NCI-H510A treated with DMSO at 0.1 percent for 48 hours (cell line): ENCODE measurements at places on chromosomes 2 and 18.
A peak's percentile ranks its signal among the peaks of the same experiment; 100 is the strongest.

GRCh38 chr2:229416116-229416694 lies 145.1 kb upstream of the PID1 start:
- no peak for DNase-seq

DNA sequence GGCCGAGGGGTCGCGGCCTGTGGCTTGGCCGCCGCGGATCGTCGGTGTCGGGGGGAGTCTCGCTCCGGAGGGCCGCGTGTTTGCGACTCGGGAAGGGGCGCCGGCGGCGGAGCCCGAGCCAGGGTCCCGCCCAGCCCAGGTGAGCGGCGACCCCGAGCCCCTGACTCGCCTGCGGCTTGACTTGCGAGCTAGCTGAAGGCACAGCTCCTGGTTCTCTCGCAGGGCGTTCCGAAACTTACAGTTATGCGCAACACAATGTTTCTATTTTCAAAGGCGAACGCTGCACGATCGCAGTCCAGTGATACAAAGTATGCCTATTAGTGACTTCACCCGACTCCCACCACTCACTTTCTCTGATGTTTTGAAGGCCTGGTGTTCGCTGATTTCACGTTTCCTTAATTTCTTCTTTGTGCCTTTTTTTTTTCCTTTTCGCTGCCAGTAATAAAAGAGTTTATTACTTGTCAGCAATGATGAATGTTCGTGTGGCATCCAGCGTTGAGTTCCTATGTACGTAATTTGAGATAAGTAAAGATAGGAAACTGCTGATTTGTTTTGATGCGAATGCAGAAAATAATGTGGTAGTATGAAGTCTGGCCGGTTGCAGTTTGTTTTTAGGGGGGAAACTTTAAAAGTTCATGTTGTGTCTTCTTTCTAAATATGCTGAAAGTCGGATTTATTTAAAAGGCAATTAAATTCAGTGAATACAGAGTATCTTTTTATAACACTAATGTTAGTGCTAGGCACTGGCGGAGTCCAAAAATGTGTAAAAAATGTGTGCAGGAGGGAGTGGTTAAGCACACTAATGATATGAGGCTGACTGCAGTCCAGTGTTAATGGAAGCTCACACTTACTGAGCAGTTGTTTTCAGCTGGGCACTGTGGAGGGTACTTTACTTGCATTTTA lies 706 bp downstream of the UBXN2A start:
- peak; percentile 34 for DNase-seq

GRCh38 chr18:79361766-79362522 lies 33.8 kb upstream of the NFATC1 start:
- no peak for DNase-seq

DNA sequence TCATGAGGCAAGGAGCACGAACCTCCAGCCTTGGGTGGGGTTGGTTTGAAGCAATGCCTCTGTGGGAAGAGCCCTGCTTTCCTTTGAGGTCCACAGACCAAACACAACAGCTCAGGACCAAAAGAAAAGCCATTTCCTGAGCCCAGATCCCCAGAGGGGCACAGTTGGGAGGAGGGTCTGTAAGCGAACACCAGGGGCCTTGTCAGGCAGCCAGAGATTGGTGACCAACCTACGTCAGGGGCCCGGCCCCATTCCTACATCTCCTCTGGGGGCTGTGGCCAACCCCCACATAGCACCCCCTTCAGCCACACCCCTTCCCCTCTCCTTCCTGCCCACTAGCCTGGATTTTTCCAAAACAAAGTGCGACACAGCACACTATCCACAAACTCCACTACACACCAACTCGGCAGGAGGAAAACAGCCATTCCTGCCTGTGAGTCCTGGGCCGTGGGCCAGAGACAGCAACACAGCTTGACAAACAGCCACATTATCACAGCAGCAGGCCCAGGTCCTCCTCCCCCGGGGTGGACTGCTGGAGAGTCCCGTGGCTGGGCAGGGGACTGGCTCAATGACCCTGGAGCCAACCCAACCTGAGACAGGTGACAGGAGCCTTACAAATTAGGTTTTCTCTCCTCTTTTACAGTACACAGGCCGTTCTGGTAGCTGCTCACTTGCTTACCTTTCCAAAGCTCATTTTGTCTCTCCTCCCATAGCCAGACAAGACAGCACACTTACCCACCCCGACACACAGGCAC lies 98.8 kb downstream of the TNS1 start:
- DNase-seq, result no peak

GRCh38 chr2:96832754-96833507 lies 10.9 kb downstream of the ANKRD23 start:
- peak; percentile 99 for DNase-seq

DNA sequence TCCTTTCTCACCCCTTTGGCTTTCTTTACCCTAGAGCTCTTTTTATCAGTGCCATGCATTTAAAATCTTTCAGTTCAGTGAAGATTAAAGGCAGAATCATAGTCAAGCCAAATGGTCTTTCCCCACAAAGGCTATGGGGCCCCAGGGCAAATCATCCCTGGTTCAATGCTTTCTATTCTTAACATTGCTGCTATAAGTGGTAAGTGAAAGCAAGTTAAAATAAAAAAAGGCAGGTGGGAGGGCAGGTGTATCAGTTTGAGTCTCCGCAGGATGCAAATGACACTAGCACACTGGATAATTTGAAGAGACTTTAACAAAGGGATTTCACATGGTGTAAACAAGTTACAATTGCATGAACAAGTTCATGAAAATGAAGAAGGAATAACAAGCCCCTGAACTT lies 757.4 kb downstream of the SATB2 start:
- peak; percentile 23 for DNase-seq

GRCh38 chr18:30929718-30930117 lies 112.8 kb downstream of the DSC3 start:
- DNase-seq, result no peak

- no peak for DNase-seq
These were observed 99.4 kb upstream of the PKDCC start for GRCh38 chr2:41948397-41948763.

GRCh38 chr2:238082151-238082550 lies 18.0 kb upstream of the ESPNL start:
- DNase-seq, result no peak

- DNase-seq, result no peak
These were observed 1541.1 kb downstream of the LRP1B start for GRCh38 chr2:140589696-140590095.

GRCh38 chr2:105388971-105389381 lies 9.9 kb downstream of the FHL2 start:
- no peak for DNase-seq

DNA sequence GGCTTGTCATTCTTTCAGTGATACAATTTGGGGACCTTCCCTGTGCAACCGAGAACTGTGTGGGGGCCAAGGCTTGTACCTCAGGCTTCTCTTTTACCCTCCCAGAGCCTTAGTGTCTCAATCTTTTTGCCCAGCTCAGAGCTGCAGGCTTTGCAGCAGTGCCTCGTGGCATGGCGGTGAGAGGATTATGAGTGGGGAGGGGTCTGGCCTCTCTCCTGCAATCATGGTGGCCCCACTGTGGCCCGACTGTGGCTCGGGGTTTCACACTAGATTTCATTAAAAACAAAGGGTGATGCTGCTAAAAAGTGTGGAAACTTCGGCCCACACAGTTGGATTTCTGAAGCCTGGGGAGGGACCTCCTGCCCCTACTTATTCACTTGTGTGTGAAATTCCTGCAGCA lies 75.5 kb downstream of the CAPN13 start:
- no peak for DNase-seq

- no peak for DNase-seq
These were observed 73.0 kb upstream of the KCTD1 start for GRCh38 chr18:26621161-26622026.

GRCh38 chr2:381181-381580 lies 93.3 kb upstream of the ALKAL2 start:
- no peak for DNase-seq

DNA sequence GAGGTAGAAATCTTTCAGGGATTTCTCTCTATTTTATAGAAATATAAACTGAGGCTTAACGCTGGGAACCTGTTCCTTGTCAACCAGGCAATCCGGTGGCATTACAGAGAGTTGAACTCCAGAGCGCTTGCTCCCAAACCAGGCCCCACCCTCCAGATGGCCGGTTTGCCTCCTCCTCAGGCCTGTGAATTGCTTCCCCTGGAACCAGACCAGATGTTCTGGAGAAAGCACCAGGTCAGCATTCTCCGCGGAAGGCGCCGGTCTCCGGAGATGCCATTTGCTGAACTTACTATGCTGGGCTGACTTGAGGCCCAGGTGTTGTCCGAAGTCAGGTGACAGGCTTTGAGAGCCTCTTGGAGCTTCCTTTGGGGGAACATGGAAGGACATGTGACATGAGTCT lies 17.2 kb downstream of the TNP1 start:
- DNase-seq, result no peak

DNA sequence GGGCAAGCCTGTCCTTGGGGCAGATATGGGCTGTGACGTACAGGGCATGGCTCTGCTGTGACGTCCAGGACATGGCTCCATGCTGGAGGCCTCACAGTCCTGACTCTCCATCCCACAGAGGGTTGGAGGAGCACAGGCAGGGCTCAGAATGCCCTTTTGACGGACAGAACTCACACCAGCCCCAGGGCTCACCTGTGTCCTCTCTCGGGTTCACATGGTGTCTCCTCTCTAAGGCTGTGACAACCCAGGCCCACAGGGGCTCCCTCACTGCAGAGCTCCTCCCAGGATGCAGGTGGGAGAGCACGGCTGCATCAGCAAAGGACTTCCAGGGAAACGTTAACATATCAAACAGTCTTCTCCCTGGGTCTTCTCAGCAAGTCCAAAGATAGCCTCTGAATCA lies 133.8 kb downstream of the EIPR1 start:
- no peak for DNase-seq

DNA sequence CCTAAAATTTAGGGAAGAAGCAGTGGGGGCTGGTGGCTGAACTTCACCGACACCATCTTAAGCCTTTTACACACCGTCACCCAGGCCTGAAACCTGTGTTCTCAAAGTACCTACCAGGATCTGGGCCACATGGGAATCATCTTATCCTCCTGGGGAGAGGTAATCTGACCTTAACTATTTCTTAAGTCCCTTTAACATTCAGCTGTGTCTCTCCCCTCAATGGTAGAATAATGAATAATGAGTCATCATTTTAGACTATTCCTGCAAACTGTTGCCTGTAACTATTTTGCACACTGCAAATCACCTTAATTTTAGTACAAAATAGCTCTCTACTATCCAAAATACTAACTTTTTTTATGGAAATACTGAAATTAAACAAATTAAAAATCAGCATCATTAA lies 149.4 kb upstream of the KLF7 start:
- no peak for DNase-seq

- no peak for DNase-seq
These were observed 34.3 kb upstream of the RALBP1 start for GRCh38 chr18:9441061-9441460.
